CD4-positive, alpha-beta T cell treated with Interleukin-15 for 1 hour (primary cell): ENCODE measurements at places on chromosomes 2 and 18.

- no peak for DNase-seq
These were observed 61.6 kb downstream of the TRIB2 start for GRCh38 chr2:12778369-12778768.

GRCh38 chr2:173299764-173300163 is 54.9 kb upstream of the CDCA7 start:
- DNase-seq, result no peak

DNA sequence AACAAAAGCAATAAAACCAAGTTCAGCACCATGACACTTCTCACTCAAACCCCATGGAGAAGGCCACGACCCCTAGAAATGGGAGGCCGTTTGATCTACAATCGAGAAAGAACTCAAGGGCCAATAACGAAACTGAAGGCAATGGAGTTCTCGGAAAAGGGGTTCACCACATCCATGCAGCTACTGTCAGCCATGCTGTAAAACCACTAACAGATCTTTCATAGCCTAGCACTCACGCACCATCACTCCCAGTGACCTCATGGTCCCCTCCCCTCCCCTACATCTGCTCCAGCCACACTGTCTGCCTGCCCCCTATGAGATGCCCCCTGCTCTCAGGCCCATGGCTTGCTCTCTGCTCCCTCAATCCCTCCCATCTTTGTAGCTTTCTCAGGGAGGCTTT is 135.3 kb downstream of the TMEM163 start:
- DNase-seq, result no peak

- DNase-seq, result no peak
These were observed 184.8 kb upstream of the SP5 start for GRCh38 chr2:170530284-170530745.

- no peak for DNase-seq
These were observed 47.1 kb downstream of the KCNG3 start for GRCh38 chr2:42446503-42447271.

DNA sequence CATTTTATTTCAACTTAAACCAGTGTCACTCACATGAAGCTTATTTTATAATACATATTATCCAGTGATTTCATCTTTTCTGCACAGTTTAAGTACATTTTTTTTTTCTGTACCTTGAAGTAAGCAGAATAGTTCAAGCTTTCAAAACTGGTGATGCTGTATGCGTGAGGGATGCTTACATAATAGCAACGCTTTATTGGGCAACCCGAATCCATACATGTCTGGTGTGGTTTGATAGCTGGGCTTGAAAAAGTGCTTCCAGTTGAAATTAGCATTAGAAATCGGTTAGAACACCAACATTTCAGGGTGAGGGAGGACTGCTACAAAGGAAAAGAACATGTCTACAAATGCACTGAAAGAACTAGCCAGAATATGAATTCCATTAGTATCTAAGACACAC is 117.4 kb downstream of the MBP start:
- no peak for DNase-seq

DNA sequence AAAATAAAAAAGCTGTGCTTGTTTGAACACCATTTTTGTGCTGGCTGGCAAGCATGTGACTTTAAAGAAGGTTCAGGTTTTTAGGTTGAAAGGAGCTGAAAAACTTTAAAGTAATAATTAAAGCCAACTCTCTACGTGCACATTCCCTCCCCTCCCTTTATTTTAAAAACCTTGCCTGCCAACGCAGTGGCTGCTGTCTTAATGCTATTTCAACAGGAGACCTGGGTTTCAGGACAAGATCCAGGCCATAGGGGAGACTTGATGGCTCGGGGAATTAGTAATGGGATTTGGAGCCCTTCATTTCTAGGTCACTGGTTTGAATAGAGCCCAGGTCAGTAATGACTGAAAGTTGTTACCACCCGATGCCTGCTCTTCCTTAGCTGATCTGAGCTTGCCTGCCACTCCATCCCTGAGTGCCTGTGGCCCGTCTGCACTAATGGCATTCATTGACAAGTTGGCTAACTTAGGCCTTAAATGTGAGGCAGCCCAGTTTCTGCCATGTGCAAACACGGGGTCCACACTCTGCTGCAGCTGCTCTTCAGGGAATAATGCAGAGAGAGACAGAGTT is 1233.2 kb upstream of the ZEB2 start:
- no peak for DNase-seq

GRCh38 chr2:205852457-205852856 is 170.2 kb downstream of the NRP2 start:
- DNase-seq, result no peak

DNA sequence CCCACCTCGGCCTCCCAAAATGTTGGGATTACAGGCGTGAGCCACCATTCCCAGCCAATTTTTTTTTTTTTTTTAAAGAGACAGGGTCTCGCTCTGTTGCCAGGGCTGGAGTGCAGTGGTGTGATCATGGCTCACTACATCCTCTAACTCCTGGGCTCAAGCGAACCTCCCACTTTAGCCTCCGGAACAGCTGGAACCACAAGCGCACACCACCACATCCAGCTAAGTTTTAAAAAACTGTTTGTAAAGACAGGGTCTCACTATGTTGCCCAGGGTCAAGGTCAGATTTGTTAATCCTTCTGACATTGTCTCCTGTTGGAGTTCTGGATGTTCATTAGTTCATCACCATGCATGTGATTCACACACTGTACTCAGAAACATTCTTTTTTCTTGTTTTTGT is 149.9 kb downstream of the TGIF1 start:
- no peak for DNase-seq

DNA sequence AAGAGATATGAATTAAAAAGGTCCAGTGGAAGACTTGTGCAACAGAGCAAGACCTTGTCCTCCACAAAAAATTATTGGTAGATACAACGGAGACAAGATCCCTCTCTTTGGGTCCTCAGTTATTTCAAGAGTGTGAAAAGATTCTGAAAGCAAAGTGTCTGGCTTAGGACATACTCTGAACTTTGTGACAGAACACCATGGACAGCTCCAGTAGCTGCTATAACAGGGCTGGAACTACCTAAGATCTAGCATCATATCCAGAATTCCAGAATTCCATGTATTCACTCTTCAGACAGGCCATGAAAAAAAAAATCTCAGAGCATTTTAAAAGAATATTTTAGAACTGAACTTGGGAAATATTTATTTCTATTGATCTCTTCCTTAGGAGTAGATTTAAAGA is 74.8 kb upstream of the ZBTB14 start:
- DNase-seq, result no peak

- DNase-seq, result no peak
These were observed 447 bp upstream of the MRPL19 start for GRCh38 chr2:75646090-75646582.

DNA sequence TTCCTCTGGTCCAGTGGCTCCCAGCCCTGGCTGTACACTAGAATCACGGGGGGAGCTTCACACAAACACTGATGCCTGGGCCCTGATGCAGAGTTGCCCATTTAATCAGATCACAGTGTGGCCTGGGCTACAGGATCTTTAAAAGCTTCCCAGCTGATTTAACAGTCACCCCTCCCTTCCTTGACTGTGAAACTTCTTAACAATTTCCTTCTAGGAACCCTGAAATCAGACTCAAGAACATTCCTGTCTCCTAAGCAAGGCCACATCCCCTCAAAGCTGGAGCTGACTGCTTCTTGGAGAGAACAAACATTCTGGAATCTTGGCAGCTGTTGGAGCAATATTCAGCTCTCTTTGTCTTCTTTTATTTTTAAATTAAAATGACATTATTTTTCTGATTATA is 88.7 kb downstream of the ADD2 start:
- no peak for DNase-seq

DNA sequence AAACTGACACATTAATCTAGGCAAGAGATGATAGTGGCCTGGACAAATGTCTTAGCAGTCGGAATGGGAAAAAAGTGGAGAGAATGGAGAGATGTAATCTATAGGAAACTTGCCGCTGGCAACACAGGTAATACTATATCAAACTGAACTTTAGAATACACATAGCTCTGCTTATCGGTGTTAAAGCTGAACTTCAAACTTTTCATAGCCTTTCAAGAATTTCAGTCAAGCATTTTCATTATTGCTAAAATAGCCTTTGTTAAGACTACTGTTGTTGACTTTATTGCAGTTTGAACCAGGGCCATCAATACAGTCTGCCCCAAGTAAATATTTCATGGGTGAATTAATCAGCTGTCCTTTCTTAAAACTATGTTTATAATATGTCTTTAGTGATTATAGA is 12.9 kb upstream of the CHST9 start:
- DNase-seq, result no peak
